ENCODE measurements at places on chromosomes 6 and 20.

DNA sequence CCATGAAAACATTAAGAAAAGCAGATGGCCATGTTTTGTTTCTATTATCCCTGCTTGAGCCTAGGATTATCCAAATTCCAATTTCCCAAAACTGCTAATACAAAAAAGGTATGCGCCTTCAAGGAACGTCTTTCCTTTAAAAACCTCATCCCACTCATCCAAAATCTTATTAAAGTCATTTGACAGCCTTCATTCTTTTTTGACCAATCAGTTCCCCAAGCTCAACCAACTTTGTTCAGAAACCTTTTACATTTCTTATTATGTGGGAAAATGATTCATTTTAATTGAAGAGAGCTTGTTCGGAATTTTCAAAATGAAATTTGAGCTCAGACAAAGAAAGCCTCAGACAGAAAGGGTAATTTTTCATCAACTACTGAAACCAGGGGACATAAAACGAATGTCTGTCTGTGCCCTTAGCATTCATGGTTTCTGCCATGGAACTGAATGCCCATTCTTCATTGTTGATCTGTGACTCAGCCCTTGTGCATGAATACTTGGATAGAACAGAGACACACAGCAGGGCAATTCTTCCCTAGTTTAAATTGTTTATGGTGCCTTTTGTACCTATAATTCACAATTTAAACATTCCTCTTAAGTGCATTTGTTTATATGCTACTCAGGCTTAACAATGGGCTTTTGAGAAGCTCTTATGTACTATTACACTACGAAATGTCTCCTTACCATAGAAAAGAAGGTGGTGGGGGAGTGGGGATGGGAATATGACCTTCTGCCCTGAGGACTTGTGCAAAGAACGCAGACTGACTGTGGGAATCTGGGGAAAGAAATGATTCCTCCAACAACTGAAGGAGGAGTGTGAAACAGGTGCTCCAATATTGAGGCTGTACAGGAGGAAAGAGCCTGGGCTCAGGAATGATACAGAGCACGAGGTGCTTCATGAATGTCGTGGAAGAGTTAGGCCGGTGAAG, 49.8 kb upstream of the ERVFRD-1 start:
- peak; percentile 48 for DNase-seq

- no peak for DNase-seq
Observed at GRCh38 chr20:20782755-20783154, 70.3 kb upstream of the RALGAPA2 start.

GRCh38 chr20:56924292-56925081, 295.4 kb downstream of the TFAP2C start:
- no peak for DNase-seq

- peak; percentile 87 for DNase-seq
Observed at GRCh38 chr6:150298030-150298380, 70.8 kb upstream of the IYD start.

DNA sequence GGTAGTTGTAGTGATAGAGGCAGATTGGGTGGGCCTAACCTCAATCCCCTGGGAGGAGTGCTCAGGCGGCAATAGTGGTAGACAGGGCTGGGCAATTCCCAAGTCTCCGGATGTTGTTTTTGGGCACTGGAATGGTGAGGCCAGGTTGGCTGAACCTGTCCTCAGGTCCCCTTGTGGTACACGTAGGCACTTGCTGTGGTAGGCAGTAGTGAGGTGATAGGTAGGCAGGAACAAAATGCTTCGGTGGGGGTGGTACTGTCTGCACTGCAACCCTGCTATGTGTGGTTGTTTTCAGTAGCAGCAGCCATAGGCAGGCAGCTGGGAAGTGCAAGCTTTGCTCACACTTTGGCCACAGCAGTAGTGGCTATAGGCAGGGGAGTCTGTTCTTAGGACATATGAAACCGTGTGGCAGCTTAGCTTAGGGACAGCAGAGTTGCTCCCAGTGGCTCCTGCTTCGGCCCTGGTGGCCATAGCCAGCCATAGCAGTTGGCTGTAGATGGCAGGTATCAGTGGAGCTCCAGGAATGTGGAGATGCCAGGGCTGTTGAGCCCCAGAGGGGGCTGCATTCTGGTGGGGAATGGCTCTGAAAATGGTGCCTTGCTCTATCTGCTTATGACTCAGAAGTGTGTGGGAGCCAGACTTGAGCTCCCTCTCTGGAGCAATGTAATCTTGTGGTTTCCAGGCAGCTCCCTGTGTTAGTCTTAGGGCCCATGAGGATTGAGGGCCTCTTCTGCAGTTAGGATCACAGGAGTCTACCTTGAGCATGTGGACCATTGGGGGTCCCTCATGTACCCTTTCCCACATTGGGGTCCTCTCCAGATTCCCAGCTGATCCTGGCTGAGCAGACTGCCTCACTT, 241.8 kb upstream of the BMP2 start:
- DNase-seq = no peak

DNA sequence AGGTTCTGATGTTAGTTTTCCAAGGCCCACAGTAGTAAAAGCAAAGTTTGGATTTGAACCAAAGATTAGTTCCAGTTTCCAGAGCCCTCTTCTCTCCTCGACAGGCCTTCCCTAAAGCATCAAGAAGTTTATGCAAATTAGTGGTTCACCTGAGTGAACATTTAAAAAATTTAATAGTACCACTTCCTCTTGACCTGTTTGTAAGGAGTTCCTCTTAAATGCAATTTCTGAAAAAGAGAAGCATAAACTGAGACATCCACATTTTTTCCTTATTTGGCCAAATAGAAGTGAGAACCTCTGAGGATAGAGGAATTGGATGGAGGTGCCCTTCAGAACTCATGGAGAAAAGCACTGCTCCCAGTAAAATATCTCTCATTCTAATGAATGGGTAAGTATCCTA, 1.2 kb upstream of the DSE start:
- no peak for DNase-seq

DNA sequence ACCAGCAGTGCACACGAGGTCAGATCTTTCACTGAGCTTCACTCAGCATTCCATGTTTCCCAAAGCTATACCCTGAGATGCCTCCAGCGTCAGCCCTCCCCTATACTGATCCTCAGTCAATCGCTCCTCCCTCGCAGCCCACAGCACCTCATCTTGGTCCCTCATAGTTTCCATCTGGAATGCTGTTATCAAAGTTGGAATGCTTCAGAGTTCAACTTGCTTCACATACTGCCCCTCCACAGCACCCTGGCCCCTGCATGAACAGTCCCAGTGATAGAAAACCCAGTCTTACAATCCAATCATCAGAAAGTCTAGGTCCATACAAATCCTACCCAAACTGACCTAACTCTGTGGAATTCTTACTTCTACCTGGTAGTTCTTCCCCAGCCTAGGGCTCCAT, 20.0 kb downstream of the SPAG4 start:
- DNase-seq = no peak

DNA sequence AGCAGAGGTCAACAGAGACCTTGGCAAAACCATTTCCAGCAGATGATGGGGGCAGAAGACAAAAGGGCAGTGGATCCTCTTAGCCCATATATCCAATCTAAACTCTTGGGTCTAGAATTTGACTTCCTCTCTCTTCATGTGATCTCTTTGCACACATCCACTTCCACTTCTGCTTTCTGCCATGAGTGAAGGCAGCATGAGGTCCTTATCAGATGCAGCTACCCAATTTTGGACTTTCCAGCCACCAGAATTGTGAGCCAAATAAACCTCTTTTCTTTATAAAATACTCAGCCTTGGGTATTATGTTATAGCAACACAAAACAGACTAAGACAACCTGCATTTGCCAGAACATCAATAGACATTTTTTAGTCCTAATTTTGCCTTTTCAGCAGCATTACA, 191.6 kb downstream of the ADAT2 start:
- no peak for DNase-seq

DNA sequence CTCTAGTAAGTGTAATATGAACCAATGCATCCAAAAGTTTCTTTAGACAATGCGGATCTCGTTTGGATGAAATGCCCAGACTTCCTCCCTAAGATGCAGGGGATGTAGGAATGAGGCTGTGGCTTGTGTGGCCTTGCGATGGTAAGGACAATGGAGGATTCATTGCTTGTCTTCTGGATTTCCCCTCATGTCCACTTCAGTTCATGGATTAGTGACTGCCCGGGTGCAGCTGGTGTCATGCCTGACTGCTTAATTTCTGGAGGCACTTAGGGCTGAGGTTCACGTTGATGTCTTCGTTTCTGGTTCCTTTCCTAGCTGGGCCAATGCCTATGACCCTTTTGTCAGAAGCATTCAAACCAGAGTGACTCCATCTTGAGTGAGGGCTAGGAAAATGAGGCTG, 93.8 kb downstream of the SCP2D1 start:
- DNase-seq = no peak

DNA sequence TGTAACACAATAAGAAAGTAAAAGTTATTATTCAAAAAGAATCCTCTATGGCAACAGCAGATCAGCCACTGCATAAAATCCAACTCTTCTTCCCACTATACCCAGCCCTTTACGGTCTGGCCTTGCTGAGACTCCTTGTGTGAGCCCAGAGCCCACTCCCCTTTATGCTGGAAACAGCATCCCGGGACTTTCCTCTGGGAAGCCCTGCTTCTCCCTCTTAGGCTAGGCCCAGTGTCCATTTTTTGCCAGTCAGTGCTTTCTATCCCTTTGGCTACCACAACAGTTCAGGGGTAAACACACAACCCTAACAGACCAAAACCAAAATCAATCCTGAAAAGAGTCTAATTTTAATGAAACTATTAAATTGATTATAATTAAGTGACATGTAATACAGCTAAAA, 20.6 kb downstream of the FKBP5 start:
- no peak for DNase-seq

DNA sequence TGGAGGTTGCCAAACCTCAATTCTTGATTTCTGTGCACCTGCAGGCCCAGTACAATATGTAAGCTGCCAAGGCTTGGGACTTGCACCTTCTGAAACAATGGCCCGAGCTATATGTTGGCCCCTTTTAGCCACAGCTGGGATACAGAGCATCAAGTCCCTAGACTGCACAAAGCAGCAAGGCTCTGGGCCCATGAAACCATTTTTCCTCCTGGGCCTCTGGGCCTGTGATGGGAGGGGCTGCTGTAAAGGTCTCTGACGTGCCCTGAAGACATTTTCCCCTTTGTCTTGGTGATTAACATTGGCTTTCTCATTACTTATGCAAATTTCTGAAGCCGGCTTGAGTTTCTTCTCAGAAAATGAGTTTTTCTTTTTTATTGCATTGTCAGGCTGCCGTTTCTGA, 40.5 kb upstream of the SLC35F1 start:
- no peak for DNase-seq

GRCh38 chr6:32462609-32463008, 22.9 kb downstream of the HLA-DRA start:
- DNase-seq = no peak

DNA sequence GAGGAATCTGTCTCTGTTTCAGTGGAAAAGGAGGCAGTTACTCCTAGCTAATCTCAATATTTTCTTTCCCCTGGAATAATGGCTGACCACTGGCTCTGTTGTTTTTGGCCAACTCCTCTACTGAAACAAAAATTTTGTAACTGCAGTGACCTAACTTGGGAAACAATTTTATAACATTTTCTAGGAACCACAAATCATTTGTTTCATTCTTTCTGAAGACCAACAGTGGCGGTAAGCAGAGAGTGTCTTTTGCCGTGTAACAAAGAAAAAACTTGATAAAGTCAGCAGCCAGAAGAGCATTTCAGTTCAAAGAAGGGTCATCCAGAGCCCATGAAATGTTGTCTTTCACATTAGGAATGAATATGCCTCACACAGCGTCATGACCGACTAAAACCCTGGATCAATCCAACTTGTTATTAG, 11.8 kb upstream of the BFSP1 start:
- DNase-seq = no peak

DNA sequence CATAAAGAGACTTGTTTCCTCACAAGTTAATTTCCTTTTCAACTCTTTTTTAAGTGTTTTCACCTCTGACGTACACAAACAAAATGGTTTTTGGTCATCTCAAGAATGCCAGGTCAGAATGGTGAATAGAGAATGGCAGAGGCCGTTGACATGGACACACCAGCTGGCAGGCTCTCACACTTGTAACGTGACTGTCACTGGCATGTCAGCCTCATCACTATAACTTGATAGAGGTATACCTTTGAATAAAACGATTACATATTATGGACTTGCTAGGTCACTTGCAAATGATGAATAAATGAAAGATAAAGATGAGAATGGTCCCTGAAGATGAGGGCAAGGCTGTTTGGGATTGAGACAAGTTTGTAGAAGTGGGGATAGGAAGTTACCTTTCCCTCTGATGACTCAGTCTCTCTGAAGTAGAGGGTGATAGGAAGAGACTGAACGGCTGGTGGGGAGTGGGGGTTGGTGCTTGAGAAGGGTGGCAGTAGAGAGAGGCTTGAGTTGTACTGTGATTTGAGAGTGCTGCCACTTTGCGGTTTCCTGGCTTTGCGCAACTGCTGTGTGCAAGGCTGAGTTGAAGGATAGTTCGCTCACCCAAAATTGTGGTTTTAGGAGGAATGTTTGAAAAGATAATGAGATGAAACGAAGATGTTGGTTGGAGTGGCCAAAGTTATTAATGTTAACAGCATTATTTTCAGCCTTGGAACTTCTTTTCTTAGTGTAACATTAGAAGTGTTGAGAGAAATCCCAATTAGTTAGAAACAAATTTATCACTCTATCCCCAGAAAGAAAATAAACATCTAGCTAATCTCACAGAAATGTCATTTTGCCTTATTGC, 30.3 kb downstream of the TBPL1 start:
- peak; percentile 22 for DNase-seq
